NCI-H1417 (cell line): ENCODE measurements at places on chromosomes 3 and 15.

- peak; percentile 84 for DNase-seq
Observed at GRCh38 chr3:49120438-49121131, at the start of gene USP19. Gene USP19, minus strand, starts transcription at chr3:49120823. Its CDS starts 1,678 bp downstream, at chr3:49119145.

DNA sequence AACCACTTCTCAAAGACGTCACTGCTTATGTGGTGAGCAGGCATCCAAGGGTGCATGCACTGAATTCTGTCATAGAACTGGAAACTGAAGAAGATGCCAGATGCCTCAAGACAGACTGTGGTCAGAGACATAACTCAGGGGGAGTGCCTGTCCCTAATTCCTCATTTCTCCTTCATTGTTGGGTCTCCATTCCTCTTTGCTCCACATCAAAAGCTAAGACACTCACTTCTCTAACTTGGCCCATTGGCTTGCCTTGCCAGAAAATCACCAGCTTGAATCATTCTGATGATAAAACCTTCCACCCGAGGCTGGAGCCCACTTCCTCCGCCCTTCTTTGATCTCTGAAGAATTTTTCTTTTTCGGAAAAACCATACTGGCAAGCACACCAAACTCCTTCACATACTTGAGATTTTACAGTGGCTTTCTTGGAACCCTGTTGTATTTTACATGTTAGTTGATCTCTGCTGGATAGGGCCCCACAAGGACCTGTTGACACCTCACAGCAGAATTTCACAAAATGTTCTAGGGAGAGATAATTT lies 69.9 kb downstream of the COL8A1 start:
- no peak for DNase-seq

- DNase-seq, result no peak
Observed at GRCh38 chr3:196694941-196695848, 16.9 kb downstream of the CEP19 start.

GRCh38 chr15:100372739-100373119 lies 31.0 kb upstream of the ADAMTS17 start:
- peak; percentile 67 for DNase-seq

DNA sequence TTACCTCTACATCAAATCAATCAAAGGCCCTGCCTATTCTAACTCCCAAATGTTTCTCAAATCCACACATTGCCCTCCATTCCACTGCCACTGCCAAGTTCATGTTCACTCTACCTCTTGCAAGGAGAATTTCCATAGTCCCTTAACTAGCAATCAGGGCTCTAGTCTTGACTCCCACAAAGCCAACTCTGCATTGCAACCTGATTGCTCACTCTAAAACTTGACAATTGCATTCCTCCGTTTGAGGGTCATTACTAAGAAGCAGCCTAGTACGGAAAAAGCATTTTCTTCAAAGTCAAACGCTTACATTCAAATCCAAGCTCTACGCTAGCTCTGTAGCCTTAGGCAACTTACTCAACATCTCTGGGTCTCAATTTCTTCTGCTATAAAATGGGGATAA lies 1.2 kb downstream of the CPA3 start:
- DNase-seq, result no peak
